ENCODE measurements at places on chromosomes 4 and X.

DNA sequence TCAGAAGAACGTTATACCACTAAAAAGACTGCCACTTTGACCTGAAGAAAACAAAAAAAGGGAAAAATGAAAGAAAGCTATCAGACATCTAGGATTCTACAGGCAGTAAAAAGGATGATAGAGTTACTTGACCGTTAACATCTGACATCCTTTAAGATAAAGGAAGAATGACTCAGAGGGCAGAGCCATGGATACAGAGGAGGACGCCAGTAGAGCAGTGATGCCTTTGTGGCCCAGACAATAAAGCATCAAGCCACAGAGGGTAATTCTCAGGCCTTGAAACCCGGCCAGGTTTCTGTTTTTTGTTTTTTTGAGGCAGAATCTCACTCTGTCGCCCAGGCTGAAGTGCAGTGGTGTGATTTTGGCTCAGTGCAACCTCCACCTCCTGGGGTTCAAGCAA lies 9.5 kb upstream of the BEX1 start:
- no peak for DNase-seq

DNA sequence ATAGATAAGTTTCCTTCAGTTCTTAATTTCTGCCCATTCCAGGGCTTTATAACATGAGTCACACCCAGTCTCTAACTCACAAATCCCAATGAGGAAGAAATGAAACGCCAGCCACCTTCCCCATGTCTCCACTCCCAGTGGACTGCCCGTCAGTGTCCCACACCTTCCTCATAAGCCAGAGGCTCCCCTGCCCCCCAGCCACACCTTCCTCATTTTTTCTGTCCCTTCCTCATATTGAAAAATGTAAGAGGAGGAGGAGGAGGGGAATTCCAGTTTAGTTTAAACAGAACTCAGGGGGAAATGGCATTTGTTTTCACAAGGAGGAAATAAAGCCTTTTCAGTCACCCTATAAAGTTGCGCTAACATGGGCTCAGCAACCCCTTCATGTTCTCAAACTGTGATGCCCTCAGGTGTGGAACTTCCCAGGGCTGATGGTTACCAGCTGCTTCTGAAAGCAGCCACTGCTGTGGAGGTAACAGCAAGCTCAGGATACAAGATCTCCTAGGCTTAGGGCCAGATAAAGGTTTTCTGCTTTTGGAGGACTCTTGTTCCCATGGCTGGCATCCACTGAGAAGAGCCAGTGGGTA lies 97.8 kb downstream of the PARM1 start:
- no peak for DNase-seq

- no peak for DNase-seq
Measured at GRCh38 chr4:26263165-26263564, 57.6 kb upstream of the RBPJ start.

GRCh38 chrX:25156323-25156722 lies 140.6 kb upstream of the ARX start:
- DNase-seq, result no peak

GRCh38 chrX:3268829-3269228 lies 77.6 kb downstream of the MXRA5 start:
- DNase-seq, result no peak

GRCh38 chrX:46693149-46693548 lies 65.8 kb downstream of the SLC9A7 start:
- no peak for DNase-seq

DNA sequence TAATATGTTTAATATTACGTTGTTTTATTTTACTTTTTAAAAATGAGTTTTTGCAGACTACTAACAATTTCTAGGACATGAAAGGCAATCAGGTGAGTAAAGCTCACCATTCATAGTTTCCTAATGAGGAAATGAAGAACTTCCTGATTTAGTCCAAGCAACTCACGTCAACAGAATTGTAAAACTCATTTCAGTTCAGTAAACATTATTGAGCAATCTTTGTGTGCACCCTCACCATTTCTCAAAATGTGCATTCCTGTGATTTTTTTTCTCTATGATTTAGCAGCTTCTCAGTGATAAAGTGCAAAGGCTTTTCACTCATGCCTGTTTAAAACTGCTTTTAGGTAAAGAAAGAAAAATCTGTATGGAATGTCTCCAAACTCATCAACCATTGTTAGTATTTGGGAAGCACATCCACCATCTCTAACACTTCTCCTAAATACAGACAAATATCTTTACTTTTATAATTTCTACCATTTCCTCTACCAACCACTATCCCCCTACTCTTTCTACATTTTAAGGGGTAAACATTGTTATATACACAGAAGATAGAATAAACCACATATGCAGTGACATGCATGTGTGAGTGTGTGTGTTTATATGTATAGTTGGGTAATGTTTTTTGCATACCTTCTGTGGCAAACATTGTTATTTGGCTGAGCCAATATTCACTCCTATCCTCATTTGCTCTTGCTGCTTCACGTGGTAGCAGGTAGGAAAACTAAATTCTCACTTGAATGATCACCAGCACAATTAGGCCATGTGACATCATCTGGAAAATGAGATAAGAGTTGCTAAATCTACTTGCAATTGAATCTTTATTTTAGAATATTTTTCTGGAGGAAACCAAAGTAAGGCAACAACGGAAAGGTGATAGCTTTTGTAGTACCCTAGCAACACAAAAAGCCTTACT lies 54.7 kb upstream of the PRDM8 start:
- no peak for DNase-seq

DNA sequence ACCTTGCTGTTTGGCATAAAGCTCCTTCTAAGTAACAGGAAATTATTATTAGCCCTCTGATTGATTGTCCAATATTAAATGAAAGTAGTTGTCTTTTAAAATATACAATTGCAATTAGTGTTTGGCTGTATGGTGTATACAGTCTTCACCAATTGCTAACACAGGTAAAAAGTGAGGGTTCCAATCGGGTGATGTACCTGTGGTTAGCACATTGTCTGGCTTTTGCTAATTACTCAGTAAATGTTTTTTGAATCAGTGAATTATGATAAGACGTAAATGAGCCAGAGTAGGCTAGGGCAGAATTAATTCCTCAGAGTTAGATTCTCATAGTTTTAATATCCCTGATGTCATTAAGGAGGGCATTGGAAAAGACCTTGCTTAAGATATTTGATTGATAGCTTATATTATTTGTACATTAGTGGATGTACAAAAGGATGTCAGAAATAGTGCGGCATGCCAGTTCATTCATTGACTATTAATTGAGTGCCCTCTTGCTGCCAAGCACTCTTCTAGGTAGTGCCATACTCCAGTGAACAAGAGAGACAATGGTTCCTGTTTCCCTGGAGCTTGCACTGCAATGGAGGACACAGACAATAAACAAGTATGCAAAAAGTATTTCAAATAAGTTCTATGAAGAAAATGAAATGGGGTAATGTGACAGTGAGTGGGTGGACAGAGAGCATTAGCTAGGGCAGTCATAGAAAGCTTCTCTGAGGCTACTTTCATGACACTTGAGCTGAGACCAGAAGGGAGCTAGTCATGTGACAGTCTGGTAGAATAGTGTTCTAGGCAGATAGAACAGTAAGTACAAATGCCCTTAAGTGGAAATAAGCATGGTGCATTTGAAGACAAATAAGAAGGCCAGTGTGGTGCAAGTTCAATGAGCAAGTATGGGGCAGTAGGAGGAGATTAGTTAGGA lies 205.9 kb upstream of the CASK start:
- DNase-seq, result no peak

DNA sequence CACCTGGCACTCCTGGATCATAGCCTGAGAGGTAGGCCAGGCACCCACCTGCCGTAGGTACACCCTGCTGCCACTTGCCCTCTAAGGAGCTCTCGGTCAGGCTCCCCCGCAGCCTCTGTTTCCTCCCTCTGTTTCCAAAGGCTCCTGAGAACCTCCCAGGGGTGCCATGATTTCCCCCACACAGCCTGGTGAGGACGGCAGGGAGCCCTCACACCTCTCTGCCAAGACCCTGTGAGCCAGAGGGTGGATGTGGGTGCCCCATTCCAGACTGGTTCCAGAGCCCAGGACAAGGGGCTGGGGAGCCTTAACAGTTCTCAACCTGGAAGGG lies 1.6 kb upstream of the ABLIM2 start:
- no peak for DNase-seq

GRCh38 chr4:59222221-59222620 lies 1977.9 kb upstream of the ADGRL3 start:
- no peak for DNase-seq

GRCh38 chr4:118086344-118086743 lies 52.1 kb downstream of the NDST3 start:
- no peak for DNase-seq

- no peak for DNase-seq
Measured at GRCh38 chr4:32061916-32062315, 1341.7 kb downstream of the PCDH7 start.

DNA sequence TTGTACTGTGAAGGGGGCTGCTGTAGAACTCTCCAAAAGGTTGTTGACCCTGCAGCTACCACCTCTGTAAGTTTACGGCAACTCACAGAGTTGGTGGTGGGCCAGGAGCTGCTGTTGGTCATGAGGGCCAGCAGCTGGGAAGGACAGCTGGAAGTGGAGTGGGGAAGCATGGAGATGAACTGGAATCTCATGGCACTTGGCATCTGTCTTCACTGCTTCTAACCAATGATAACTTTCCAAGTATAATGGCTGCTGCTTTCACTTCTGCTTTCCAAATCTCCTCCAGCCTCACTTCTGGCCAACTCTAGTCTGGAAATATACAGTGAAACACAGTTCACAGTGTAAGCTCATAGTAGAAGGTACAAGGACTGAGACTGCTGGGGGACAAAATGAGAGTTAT lies 126.5 kb upstream of the INTU start:
- DNase-seq, result no peak

DNA sequence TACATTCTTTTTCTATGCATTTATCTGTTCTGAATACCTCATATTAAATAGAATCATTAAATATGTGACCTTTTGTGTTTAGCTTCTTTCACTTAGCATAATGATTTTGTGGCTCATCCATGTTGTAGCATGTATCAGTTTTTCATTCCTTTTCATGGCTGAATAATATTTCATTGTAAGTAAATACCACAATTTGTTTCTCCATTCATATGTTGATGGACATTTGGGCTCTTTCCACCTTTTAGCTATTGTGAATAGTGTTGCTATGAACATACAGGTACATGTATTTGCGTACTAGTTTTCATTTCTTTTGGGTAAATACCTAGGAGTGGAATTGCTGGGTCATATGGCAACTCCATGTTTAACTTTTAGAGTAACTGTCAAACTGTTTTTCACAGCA lies 85.1 kb downstream of the GNL3L start:
- no peak for DNase-seq

- DNase-seq, result no peak
Measured at GRCh38 chrX:30215357-30215843, at the start of gene MAGEB2. Gene MAGEB2, plus strand, starts transcription at chrX:30215563. Its CDS starts 3,018 bp downstream, at chrX:30218581.

DNA sequence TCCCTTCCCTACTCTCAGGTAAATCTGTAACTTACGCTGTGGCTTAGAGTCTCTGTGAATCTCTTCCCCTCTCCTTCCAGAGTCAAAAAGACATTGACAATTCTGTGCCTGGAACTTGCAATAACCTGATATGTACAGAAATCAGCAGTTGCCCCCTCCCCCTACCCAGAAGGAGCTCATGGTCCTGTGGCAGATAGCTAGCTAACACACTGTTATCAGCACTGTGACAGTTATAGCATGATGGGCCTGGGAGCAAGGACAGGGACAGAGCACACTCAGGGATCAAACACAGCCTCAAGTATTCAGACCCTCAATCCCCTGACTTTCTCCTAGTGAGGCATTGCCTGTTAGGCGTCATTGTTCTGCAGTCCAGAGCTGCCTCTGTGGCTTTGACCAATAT lies 18.7 kb upstream of the MAGEA10 start:
- DNase-seq, result no peak

DNA sequence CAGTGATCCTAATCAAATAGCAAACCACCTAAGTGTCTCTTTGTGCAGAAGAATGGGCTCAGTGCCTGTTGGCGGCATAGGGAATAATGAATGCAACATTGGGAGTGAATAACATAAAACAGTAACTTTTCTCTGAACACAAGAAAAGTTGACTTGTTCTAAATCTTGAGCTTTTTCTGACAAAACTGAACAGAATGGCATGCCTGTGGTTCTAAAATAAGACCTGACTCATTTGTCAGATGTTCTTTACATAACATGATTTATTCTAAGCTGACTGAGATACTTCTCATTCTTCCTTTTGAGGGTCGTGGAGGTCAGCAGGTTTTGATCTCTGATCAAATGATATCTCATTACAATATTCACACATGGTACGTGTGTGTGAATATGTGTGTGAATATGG lies 165.4 kb upstream of the WDR1 start:
- no peak for DNase-seq

DNA sequence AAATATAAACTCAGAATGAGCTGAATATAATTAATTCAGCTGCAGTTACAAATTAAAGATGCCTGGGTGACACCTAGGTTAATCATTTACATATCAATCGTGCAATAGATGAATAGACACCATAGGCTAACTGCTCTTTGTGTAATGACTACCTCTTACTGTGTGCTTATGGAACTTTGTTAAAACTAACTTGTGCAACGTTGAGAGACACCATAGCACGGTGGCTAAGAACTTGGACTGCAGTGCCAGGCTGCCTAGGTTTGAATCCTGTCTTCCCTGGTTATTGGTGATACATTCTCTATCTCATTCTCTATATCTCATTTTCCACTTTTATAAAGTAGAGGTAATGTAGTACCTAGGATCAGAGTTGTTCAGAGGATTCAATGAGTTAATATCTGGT lies 46.9 kb downstream of the SMAD1 start:
- DNase-seq, result no peak

DNA sequence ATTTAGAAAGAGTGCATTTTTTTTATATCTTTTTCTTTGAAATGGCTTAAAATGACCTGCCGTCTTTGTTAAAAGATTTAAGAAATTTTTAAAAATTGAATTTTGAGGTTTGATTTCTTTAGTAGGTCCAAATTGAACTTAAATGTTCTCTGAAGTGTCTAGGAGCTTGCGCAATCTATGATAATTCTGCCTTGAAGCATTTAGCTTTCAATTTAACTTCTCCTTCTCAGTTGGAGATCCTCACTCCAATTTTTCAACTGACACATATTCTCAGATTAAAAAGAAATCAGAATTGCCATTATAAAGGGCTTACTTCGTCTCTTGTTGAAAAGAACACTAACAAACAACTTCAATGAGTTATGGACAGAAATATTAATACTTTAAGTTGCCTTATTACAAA lies 273.5 kb downstream of the TMA16 start:
- DNase-seq, result no peak

GRCh38 chrX:55119712-55120111 lies 30.9 kb downstream of the PAGE2 start:
- DNase-seq, result no peak

- no peak for DNase-seq
Measured at GRCh38 chr4:41645728-41646390, 102.7 kb downstream of the PHOX2B start.
